ENCODE measurements at places on chromosomes 1 and 21.

DNA sequence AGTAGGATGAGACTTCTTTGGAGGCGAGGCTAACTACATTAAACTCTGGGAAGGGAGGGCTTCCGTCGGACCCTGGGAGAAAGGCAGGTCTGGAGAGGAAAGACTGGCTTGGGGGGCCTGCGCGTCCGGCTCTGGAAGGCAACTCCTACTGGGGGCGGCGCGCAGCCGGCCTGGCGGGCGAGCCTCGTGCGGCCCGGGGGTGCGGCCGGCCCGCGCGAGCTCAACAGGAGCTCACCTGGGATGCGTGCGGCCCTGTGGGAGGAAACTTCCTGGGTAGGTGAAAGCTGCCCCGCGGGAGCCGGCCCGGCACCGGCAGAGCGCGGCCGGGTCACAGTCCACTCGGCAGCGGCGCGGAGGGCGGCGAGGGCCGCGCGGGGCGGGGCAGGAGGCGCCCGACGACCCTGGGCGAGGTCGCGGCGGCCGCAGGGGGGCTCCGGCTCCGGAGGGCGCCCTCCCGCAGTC is 449 bp downstream of the EPS15 start:
- peak; percentile 66 for DNase-seq

GRCh38 chr1:26038477-26038876 is 7.4 kb downstream of the SLC30A2 start:
- DNase-seq: no peak

- no peak for DNase-seq
These were observed 24.9 kb downstream of the DIP2A start for GRCh38 chr21:46483300-46484295.

DNA sequence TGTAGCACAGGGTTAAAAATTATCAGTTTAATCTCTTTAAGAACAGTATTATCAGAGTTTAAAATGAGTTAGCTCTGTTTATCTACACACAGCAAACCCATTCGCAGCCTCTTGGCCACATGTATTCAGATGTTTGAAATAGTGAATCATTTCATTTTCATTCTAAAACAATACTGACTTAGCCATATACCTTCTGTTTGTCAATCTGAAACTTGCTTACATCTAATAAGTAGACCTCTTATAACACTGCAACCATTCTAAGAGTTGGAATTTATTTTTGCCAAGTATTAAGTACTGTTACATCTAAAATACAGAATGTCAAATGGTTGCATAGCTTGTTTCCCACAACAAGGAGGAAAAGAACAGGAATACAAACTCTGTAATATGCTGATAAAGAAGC is 25.4 kb downstream of the ANGEL2 start:
- no peak for DNase-seq

GRCh38 chr1:108695535-108695934 is 3.4 kb downstream of the PRPF38B start:
- DNase-seq: no peak

All from stimulated activated CD8-positive, alpha-beta memory T cell treated with anti-CD3 and anti-CD28 coated beads, Interleukin-4, amount 100 ng/mL, for 48 hours (primary cell).